Glomerular endothelial cell (primary cell): ENCODE measurements at places on chromosomes 5 and 9.

- peak; percentile 37 for DNase-seq
Observed at GRCh38 chr5:157506981-157507780, 47.2 kb downstream of the NIPAL4 start.

GRCh38 chr9:4798281-4799032 lies 5.7 kb downstream of the RCL1 start:
- no peak for DNase-seq

DNA sequence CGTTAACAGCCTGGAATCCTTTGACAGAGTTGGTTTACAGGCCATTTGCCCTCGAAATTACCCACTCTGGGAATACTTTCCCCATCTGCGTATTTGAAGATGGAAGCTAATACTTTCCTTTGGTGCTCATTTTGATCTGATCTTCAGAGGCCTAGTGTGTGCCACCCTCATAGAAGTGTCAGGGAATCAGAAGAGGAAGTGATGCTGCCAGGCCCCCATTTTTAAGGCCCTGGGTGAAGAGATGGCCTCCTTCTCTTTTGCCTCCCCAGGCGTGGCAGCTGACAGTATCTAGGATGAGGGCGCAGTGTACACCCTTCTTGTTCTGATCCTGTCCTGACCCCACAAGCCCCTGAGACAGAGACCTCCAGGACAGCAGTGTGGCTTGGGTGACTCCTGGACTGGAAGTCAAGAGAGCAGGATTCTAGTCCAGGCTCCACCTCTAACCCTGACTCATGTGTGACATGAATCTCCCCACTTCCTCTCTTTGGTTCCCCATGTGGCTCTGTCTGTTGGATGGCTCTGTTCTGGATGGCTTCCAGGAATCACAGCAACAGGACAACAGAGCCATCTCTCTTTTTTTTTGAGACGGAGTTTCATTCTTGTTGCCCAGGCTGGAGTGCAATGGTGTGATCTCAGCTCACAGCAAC lies 27.8 kb downstream of the CSF1R start:
- DNase-seq, result no peak

GRCh38 chr5:78295035-78295961 lies 800 bp upstream of the AP3B1 start:
- no peak for DNase-seq

GRCh38 chr9:105964156-105964555 lies 269.8 kb downstream of the TMEM38B start:
- no peak for DNase-seq

DNA sequence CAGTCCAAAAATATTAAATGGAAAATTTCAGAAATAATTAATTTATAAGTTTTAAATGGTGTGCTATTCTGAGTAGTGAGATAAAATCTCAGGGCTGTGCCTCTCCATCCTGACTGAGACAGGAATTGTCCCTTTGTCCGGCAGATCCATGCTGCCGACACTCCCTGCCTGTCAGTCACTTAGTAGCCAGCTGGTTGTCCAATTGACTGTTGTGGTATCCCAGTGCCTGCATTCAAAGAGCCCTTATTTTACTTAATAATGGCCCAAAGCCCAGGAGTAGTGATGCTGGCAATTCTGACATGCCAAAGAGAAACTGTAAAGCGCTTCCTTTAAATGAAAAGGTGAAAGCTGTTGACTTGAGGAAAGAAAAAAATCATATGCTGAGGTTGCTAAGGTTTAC lies 157.5 kb downstream of the ENC1 start:
- no peak for DNase-seq

- no peak for DNase-seq
Observed at GRCh38 chr5:125316915-125317535, 570.6 kb upstream of the ZNF608 start.

- DNase-seq, result no peak
Observed at GRCh38 chr9:109316207-109316640, 4.6 kb downstream of the EPB41L4B start.

- DNase-seq, result no peak
Observed at GRCh38 chr5:148267962-148268361, 632 bp upstream of the SPINK13 start.

GRCh38 chr5:154421868-154422267 lies 23.9 kb upstream of the SAP30L start:
- DNase-seq, result no peak

GRCh38 chr5:65539827-65540226 lies 23.1 kb downstream of the CENPK start:
- DNase-seq, result no peak

GRCh38 chr9:70801181-70801829 lies 320.1 kb downstream of the TRPM3 start:
- no peak for DNase-seq

DNA sequence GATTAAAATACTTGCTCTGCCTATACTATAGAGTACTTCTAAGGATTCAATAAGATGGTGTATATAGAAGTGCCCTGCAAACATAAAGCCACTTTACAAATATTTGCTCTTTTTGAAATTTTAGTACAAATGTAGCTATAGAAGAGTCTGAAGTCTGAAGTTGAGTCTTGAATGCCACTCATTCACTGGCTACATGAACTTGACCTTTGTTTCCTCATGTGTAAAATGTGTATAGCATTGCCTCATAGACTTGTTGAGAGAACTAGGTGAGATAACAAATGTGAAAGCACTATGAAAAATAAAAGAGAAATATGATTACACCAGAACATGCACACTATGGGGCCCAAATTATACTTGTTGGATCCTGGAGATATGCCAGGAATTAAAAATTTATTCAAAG lies 244.7 kb downstream of the SEC61B start:
- DNase-seq, result no peak

DNA sequence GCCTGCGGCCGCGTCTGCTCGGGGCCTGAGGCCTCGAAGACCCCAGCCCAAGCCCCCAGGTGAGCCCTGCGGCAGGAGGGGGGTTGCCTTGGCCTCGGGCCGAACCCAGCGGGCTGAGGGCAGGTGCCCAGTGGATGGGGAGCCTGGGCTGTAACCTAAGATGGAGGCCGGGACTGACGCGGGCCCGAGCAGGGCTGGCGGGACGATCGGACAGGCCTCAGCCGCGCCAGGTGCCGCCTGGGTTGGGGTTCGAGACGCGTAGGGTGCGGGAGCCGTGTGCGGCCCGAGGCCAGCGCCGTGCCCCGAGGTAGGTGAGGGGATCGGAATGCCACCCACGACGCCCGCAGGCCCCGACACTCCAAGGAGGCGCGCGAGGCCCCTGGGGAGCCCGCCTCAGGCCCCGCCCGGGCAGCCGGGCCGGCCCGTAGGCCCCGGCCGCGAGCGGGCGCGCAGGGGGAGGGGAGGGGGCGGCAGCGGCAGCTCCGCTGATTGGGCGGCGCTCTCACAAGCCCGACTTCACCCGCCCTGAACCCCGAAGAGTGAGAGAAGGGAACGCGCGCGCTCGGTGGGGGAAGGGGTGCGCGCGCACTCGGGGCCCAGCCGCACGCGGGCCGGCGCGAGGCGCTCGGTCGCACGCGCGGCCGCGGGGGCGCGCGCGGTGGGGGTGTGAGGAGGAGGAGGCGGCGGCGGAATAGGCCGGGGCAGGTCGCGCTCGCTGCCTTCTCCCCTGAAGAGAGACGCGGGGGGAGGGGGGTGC lies at the start of gene NSD1:
TSS of gene NSD1 (plus strand) at position 678 of the 757 bp plus-strand sequence. CDS start 1,331 bp downstream, outside the sequence.
- DNase-seq, result no peak

DNA sequence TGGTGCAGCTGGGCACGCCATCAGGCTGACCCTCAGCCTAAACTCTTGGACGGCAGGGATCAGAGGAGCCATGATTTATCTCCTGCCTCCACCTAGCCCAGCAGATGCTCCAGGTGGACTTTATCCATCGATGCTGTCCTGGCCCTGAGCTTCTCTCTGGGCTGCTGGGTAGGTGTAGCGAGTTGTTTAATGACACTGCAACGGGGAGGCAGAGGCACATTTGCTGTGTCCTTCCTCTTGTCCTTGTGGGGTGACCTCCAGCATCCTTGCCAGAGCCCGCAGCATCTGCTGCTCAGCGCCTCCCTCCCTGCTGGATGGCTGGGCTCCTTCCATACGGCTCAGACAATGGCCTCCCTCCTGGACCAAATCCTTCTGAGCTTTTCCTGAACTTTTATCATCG lies 103.1 kb upstream of the IRX4 start:
- no peak for DNase-seq

DNA sequence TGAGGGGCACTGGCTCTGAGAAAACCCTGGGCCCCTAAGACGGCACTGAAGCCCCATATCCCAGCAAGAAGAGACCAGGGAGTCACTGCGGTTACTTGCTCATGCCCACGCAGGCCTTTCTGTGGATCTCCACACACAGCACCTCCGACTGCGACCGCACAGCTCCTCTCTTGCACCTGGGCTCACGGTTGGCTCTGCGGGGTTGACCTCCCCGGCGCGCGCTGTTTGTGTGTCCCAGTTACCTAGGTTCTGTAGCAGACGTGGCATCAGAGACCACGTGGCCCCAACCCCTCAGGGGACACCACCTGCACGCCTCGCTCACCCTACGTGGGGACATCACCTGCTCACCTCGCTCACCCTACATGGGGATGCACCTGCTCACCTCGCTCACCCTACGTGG lies 12.7 kb downstream of the LPCAT1 start:
- no peak for DNase-seq

GRCh38 chr9:111691672-111692329 lies 30.4 kb downstream of the GNG10 start:
- no peak for DNase-seq

GRCh38 chr9:23571414-23572104 lies 254.5 kb downstream of the ELAVL2 start:
- DNase-seq, result no peak

DNA sequence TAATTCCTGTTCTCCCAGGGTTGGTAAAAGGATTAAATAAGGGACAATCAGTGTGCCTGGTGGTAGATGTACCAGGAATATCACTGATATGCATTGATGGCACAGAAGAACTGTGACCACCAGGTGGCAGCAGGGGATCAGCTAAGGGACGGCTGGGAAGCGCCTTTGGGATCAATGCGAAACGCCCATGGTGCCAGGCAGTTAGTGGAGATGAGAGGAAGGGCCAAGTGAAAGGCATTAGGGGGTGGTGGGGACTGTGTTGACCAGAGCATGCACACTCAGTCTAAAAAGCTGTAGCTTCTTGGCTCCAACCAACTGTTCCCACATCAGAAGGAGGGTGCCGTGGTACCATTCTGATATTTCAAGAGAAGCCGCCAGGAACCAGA lies 55.6 kb downstream of the ARHGEF37 start:
- DNase-seq, result peak; percentile 56

DNA sequence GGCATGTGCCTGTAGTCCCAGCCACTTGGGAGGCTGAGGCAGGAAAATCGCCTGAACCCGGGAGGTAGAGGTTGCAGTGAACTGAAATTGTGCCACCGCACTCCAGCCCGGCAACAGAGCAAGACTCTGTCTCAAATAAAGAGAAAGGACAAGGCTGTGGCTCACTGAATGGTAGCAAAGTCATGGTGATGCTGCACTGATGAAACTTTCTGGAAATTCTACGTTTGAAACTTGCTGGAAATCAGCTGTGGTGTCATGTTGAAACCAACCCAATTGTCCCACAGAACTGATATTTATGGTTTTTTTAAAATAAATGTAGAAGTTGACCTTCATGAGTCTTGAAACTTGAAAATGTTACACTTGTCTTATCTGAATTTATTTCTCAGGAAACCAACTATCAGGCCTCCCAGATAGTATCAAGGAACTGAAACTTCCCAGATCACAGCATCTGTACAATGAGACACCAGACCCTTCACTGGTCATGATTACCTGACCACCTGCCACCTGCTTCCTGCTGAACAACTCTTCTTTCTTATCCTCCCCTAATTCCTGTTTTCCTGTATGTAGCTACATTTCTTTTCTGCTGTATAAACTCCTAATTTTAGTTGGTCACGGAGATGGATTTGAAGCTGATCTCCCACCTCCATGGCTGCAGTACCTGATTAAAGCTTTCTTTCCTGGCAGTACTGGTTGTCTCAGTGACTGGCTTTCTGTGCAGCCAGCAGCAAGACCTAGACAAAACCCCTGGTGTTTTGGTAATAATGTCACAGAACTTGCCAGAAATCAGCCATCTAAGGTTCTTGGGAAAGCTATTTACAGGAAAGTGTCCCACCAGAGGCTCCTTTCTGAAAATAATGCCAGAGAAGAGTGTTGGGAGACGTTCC lies 5.6 kb upstream of the TBC1D13 start:
- DNase-seq, result no peak

GRCh38 chr5:7397937-7398336 lies 2.0 kb downstream of the ADCY2 start:
- no peak for DNase-seq

- no peak for DNase-seq
Observed at GRCh38 chr5:87411973-87412629, 629 bp downstream of the CCNH start.

GRCh38 chr9:133683586-133684120 lies 47.5 kb downstream of the DBH start:
- DNase-seq, result no peak
